Astrocyte (in vitro differentiated cells and primary cell): ENCODE measurements at places on chromosomes 1 and 21. TPM values are rescaled to one million over a fixed set of nuclear protein-coding genes. Genes with fewer than 3 reads are reported as not detected.

ST6GALNAC5 gene
- 0.19 and 1.3 TPM in 2 replicates for total RNA-seq

OR6K3 gene
- not detected in 2 replicates for total RNA-seq

TENT5C gene
- 0.70 and 0.77 TPM in 2 replicates for total RNA-seq

TNFRSF18 gene
- total RNA-seq, result 0.65 and 0.66 TPM in 2 replicates

CD48 gene
- total RNA-seq, result not detected in 2 replicates

IARS2 gene
- 55.1 and 61.7 TPM in 2 replicates for total RNA-seq

OR2G6 gene
- total RNA-seq, result not detected in 2 replicates
